ENCODE measurements at places on chromosomes 5 and 9.
A peak's percentile ranks its signal among the peaks of the same experiment; 100 is the strongest.

DNA sequence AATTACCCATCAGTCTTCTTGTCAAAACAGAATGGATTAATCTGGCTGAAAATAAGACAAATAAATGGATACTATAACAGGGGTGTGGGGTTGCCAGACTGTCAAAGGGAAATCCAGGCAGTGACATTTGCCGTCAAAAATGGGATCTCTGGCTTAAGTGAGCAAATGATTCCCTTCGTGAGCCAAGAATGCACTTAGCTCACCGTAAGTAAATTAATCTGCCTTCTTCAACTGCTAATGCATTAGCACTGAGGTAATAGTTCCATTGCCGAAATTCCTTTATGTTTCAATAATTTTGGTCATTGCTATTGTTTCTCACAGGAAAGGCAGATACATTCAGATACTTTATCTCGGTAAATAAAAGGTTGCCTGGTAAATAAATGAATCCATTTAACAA, 377.8 kb downstream of the KIAA0825 start:
- no peak for DNase-seq

GRCh38 chr5:81829242-81829641, 78.3 kb upstream of the SSBP2 start:
- DNase-seq = no peak

- no peak for DNase-seq
Measured at GRCh38 chr5:130777794-130778193, 387.3 kb downstream of the HINT1 start.

DNA sequence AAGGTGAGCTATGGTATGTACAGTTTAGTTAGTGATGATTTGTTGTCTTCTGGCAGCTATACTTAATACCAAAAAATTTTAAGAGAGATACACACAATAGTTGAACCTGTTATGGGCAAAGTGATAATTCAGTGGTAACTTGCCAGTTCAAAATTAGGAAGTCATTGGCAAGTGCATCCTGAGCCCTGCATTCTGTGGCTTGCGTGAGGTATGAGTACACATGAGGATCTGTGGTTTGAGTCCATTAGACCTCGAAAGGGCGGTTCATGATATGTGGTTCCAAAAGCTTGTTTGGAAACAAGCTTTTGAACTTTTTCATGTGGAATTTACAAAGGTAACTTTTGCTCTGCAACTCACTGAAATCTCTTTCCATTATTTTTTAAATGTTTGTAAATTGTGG, 47.0 kb downstream of the GPR21 start:
- no peak for DNase-seq

- DNase-seq = no peak
Measured at GRCh38 chr9:81980568-81980967, 8.0 kb upstream of the SPATA31D1 start.

DNA sequence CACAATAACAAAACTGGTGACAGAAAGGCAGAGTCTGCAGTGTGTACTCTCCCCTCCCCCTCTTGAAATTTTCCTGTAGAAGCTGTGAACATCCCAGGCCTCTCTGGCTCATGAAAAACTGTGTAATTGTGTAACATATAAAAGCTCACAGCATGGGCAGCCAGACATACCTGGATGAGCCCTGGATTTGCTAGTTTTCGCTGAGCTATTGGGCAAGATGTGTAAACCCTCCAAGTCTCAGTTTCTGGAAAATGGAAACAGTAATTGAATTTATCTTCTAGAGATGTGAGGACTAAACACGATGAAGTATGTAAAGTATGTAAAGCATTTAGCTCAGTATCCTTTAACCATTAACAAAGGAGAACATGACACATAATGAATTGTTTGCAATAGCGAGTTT, 143.2 kb upstream of the ANKH start:
- no peak for DNase-seq

DNA sequence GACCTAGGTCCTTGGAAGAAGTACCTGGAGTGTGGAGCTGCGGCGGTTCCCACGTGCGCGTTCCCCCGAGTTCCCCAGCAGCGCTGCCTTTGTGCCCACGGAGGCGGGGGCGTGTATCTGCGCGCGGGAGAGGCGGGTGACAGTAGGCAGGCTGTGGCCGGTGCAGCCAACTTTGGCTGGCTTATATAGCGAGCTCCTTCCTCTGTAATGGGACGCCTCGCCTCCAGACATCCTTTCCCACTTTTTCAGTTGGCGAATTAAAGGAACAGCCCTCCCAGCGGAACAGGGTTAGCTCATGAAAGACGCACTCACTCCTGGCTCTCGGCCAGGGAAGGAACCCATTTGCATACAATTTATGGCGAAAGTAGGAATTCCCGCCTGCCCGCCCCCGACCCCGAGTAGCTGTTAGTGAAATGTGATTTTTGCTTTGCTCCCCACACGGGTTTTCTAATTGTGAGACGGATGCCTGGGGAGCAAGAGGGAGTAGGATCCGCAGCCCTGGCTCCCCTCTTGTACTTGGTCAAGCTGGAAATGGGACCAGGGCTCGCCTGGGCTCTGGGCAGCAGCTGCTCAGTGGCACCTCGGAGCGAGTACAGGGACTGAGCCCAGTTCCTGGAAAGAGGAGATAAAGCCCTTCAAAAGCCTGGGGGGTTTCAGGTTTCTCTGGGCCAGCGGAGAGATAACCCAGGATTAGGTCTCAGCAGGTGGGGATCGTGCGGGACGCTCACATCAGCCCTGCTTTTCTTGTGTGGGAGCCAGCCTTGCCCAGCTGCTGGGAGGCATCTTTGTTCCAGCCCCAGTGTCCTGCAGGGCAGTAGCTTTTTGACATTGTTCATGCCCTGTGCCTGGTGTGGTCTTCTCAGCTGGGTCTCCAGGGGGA, at the start of gene TNC:
Gene TNC, minus strand, starts transcription at position 159 of the 880 bp plus-strand sequence. CDS start 27,139 bp downstream, outside the sequence.
- peak; percentile 96 for DNase-seq

DNA sequence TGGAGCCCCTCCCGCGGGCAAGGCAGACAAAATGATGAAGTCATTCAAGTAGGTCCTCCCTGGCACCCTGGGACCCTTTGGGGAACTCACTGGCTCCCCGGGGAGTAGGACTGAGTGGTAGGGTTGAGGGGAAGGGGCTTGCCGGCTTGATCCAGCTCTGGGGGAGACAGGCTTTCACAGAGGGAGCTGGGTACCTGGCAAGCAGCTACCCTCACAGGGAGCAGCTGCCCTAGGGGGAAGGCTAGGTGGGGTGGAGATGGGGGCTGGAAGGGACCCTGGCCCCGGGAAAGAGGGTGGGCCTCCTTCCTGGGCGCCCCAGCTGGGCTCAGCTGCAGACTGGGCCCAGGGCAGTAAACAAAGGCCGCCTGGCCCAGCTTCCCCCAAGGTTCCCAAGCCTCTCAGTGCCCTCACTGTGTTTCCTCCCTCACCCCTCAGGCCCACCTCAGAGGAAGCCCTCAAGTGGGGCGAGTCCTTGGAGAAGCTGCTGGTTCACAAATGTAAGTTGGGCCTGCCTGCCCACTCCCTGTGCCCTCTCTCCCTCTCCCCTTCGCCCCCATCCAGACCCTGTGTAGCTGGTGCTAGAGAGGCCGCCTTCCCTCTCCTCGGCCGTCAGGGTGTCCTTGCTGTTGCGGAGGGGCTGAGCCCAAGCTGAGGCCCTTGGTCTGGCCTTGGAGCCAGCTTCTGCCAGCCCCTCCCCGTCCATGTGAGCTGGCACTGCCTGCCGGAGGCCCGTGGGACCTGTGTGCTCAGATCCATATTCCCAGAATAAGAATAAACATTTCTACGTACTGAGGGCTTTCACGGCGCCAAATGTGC, 131.2 kb downstream of the RGS3 start:
- DNase-seq = no peak

- no peak for DNase-seq
Measured at GRCh38 chr9:33189331-33189791, 22.2 kb upstream of the B4GALT1 start.

DNA sequence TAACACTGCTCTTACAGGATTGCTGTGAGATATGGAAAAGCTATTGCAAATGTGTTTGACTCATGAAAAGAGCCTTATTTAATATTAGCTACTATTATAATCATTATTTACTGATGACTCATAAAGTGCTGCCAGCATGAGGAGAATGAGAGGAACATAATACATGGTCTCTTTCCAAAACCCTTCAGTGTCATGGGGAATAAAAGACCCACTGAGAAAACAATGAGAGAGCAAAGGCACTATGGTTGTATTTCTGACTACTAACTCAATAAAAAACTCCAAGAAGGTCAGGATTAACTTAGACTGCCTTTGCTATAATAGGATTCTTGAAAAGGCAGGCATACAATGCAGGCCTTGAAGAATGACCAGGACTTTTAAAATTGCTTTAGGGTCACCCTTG, 633.5 kb downstream of the DTWD2 start:
- DNase-seq = no peak

DNA sequence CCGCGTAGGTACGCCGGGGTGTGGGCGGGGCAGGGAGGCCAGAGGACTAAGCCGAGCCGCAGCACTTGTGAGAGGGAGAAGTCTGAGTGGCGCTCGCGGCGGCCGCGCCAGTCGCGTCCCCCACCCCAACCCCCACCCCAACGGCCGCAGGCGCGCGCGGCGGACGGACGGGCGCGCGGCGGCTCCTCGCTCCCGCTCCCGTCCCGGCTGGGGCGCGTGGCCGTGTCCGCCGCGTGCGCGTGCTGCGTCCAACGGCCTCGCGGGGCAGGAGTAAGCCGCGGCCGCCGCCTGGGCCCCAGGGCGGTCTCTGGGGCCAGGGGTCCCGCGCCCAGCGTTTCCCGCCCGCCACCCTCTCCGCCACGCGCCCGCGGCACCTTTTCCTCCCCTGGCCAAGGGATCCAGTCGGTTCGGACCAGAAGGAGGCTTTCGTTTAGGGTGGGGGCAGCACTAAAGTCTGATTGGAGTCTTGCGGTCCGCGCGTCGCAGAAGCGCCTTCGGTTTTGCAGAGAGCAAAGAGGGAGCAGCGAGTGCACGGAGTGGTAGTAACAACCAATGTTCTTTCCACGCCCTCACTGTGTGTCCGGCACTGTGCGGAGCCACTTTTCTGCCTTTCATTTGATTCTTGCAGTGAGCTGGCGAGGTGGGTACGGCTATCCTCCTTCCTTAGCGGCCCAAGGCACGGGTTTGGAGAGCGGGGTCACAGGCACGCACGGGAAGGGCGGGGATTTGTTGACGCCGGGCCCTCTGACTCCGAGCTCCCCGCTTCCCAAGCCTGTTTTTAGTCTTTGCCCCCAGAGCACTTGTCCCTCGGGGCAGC, 483 bp downstream of the G3BP1 start:
- peak; percentile 67 for DNase-seq

DNA sequence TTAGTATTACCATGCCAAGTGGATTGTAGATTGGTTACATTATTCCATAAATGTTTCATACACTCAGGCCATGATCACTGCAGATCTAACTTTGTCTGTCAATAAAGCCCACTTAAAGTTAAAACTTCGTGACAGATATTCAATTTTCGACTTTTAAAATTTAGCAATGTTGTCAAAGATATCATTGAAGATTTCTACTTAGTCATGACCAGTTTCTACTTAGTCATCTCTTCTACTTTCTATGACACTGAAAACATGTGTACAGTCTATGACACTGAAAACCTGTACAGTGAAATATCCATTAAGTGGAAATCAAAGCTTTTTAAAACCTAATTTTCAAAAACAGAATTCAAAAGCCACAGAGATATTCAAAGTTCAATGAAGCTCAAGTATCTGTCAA, 258.2 kb downstream of the MCTP1 start:
- no peak for DNase-seq

DNA sequence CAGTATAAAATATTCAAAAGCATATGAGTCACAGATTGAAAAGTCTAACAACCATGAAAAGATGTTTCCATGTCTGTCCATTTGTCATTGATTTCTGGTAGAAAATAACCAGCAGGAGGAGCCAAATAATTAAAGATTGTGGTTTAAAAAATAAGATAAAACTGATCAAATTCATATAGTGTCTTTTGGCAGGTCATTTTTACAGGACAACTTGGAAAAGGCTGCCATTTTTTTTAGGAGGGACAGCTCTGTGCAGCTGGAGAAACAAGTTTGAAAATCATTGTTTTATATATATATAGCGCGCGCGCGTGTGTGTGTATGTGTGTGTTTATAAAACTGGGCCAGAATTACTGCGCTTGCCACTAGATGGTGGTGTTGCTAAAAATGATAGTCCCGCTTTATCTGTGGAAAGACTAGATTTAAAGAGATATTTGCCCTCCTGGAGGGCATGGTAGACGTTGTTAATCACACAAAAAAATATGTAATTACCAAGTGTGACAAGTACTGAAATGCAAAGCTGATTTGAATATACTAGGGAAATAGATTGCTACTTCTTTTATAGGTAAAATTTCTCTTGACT, 1.3 kb upstream of the TRMO start:
- peak; percentile 79 for DNase-seq

- DNase-seq = no peak
Measured at GRCh38 chr5:59584858-59585846, 308.4 kb downstream of the PDE4D start.

- no peak for DNase-seq
Measured at GRCh38 chr9:103702572-103702971, 391.5 kb upstream of the SMC2 start.

DNA sequence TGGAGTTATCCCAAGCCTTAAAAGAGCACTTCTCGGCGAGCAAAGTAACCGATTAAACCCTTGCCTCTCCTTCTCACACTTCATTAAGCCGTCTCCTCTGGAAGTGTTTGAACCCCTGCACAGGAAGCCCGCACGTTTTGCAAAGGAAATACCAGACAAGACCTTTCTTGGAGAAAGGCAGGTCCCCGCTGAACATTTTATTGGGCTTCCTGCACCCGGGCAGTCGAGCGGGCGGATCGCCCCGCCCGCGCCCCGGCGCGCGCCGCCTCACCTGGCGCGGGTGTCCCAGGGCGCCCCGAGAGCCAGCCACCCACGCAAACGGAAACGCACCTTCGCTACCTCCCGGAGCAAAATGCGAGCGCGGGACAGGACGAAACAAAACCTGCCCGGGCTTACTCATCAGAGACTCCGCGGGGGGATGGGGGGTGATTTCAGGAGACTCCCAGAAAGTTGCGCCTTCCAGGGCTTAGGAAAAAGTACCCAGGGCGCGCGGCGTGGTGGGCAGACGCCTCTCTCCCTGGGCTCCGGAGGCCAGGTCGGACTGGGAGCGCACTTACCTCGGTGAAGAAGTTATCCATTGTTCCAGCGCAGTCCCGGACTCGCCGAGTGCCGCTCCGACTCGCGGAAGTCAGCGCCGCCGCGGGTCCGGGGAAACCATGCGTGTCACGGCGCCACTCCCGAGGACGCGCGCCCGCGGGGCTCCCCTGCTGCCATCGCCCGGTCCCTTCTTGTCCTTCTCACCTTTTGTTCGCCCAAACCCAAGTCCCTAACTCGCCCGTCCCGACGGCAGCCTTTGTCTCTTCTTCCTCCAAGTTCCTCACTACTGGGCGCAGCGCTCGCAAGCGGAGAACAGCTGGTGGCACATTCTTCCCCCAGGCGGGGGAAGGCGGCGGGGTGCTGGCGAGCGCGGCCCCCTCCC, 598 bp downstream of the MYO10 start:
- DNase-seq = no peak

DNA sequence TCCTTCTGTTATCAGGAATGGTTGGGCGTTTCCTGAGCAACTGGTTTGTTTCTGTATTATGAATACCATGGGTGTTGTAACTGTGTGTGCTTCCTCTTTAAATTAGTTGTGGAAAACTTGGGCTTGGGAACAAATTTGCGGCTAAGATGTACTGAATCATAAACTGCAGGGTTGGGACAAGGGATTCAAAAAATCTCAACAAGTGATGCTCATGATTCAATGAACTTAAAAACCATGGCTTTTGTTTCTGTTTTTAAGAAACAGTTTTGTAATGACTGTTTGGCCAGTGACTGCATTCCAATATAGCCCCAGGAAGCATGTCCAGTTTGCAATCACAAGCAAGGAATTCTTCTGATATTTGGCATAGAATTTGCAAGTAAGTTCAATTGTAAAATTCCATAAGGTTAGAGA, 657.5 kb upstream of the WWC1 start:
- DNase-seq = no peak

GRCh38 chr5:151205411-151205810, 18.5 kb downstream of the CCDC69 start:
- no peak for DNase-seq

- no peak for DNase-seq
Measured at GRCh38 chr9:81581986-81582385, 107.4 kb downstream of the TLE1 start.
